ENCODE measurements at places on chromosomes 1 and 21. TPM values are rescaled to one million over a fixed set of nuclear protein-coding genes. Genes with fewer than 3 reads are reported as not detected.
A peak's percentile ranks its signal among the peaks of the same experiment; 100 is the strongest.

- no peak overlapping the region for H3K27ac ChIP-seq
- peaks cover 62% of the 10 kb centered on the region for H3K4me1 ChIP-seq
- H3K36me3 ChIP-seq: no peaks in the 10 kb centered on the region
- no peak for DNase-seq
- H3K4me3 ChIP-seq: no peak overlapping the region
- no peaks in the 10 kb centered on the region for H3K27me3 ChIP-seq
Observed at GRCh38 chr1:209650454-209650853, 1.8 kb downstream of the LAMB3 start.

The CSF1 gene
- 65.3 TPM for total RNA-seq

The HSD3B1 gene
- total RNA-seq: not detected

GRCh38 chr1:145892486-145893087 is 6.9 kb upstream of the ANKRD35 start:
- DNase-seq: peak; percentile 78
- no peaks in the 10 kb centered on the region for H3K27me3 ChIP-seq
- H3K4me3 ChIP-seq: no peak overlapping the region
- peak overlapping the region; percentile 94 for H3K27ac ChIP-seq

- DNase-seq: no peak
- H3K4me3 ChIP-seq: no peak overlapping the region
- no peaks in the 10 kb centered on the region for H3K27me3 ChIP-seq
- peaks cover 8% of the 10 kb centered on the region for H3K36me3 ChIP-seq
Observed at GRCh38 chr21:43983390-43983789, 28.7 kb upstream of the TRAPPC10 start.

DNA sequence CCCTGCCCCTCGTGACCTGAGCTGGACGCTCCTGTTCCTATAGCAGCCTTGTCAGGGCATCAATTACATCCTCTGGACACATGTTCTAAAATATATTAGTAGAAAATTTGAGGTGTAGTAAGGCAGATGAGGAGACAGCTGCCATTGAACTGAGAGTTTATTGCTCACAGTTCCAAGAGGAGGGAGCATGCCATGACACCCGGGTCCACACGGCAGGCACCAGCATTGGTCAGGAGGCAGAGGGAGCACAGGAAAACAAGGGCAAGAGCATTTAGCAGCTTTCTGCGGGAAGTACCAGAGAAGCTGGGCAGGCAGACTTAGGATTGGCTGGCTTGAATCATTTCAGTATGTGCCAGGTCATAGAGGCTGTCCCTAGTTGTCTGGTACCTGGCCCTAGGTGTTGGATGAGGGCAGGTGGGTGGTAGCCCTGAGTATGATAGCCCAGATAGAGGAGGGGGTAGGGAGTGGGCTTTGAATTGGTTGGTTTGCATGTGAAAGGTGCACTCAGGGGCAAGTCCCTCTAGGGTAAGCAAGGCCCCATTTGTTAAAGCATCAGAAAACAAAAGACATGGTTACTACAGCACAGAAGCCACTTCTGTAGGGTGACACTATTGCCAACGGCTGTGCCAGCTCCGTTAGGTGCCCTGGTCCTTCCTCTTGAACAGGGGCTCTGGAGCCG is 223.6 kb upstream of the RAB4A start:
- H3K27ac ChIP-seq: no peak overlapping the region
- DNase-seq: no peak
- no peaks in the 10 kb centered on the region for H3K27me3 ChIP-seq
- no peaks in the 10 kb centered on the region for H3K36me3 ChIP-seq
